ENCODE measurements at places on chromosomes 2 and 18. TPM values are rescaled to one million over a fixed set of nuclear protein-coding genes. Genes with fewer than 3 reads are reported as not detected.

DNA sequence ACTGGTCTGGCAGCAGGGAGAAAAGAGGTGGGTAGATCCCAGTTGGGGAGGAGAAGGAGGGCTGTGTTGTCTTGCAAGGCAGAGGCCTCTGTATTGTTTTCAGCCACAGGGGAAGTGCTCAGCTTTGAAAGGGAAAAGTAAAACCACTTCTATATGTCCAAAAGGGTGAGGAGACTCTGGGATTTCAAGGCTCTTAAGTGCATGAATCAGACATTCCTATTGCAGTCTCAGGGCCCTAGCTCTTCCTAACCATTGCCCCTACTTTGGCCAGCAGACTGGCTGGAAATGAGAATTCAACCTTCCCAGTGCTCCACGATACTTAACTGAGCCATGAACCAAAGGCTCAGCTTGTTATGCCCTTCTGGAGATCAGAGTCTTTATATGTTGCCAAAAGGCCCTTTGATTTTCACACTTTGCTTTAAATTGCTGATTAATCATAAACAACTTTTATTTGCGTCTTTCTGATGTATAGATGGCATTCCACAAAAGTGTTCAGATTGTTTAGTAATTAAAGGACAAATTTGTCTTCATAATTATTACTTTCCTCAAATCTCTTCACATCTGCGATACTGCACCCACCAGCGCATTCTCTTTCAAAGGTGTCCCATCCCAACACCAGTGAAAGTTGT is 313.8 kb upstream of the MMADHC start:
- no peak for DNase-seq

- no peak for DNase-seq
Measured at GRCh38 chr2:191738667-191739066, 60.7 kb downstream of the NABP1 start.

- DNase-seq: no peak
Measured at GRCh38 chr18:10522574-10522973, 3.3 kb upstream of the NAPG start.

- no peak for DNase-seq
Measured at GRCh38 chr18:62404881-62405280, 79.8 kb downstream of the TNFRSF11A start.

DNA sequence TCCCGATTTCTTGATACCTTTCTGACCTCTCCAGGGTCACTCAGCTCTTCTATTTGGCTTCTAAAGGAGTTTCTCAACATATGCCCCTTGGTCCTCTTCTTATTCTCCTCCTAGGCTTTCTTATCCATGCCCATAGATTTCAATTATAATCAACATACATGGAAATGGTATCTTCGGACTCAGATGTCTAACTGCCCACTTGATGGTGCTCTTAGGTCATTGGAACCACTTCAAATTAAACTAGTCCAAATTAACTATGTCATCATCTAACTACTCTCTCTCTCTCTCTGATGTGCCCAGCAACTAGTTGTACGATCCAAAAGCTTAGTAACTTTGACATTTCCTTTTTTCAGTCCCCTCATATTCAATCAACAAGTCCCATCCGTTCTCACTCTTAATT is 43.2 kb upstream of the GPR75 start:
- no peak for DNase-seq

DNA sequence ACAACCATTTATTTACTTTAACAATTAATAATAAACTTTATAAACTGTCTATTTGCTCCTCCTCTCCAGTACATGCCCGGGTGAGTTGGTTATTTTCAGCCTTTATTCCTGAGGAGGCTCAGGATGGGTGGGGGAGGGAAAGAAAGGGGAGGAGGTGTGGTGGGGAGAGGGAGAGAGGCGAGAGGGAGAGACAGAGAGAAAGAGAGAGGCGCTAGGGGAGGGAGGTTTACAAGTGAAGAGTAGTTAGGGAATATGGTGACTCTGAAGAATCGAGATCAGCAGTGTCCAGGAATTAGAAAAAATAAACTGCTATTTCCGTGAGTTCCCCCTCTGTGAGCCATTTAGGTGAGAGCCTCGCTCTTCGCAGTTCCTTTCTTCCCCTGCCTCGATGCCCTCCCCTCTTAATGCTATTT is 138.9 kb downstream of the MEIS1 start:
- no peak for DNase-seq

DNA sequence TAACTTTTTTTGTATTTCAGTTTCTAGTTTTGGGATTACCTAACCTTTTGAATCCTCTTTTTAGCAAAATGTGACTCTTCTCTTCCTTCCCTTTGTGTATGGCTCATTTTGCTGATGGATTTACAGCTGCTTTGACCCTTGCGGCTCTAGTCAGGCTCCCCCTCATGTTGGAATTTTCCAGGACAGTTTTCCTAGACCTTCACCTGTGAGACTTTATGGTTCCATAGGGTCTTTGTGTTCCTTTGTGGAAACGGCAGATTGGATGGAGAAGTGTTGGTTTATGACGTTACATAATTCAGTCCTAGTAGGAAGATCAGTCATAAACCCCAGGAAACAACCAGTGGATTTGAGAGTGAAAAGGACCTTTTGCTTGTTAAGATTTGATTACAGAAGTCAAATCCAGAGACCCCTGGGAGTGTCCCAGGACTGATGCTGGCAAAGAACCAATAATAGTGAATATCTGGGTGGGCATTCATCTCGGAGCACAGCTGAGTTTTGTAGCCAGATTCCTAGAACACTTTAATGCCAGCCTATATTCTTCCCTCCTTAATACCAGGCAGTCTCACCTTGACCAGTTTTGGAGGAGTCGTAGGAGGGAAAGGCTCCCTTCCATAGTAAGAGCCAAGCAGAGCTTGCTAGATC is 42.7 kb downstream of the SOCS6 start:
- DNase-seq: peak; percentile 62

DNA sequence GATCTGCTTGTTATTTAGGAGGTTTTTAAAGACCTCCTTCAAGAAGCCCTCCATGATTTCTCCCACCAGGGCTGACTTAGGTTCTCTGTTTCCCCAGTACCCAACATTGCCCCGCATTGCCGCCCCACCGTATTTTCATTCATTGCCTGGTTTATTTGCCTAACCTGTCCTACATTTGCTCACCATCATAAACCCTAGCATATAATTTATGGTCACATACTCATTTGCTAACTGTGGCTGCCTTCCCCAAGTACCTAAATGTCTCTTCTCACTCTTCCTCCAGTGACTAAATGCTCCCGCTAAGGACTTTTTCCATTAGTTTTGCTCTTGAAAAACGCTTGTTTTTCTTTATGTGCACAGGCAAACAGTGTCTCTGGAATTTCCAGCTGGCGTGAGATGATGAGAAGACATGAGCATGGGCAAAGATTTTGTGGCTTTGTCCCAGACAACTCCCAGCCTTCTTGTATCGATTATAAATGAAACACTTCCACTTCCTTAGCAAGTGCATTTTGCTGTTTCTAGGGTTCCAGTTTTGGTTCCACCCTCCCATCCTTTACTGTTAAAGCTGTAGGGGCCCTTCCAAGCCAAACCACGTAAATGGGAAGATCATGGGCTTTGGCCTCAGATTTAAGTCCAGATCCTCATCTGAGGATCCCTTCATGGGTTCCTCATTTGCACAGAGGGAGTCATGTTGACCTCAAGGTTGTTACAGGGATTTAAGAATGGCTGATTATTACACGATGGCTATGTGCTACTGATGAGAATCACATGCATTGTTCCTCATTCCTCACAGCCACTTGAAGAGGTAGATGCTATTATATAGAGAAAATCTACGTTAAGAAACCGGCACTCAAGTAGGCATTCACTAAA is 21.0 kb upstream of the ARMC9 start:
- DNase-seq: no peak

- DNase-seq: no peak
Measured at GRCh38 chr2:216695401-216695821, at the start of gene IGFBP5. Gene IGFBP5, minus strand, starts transcription at chr2:216695549. Its CDS starts 774 bp downstream, at chr2:216694775.

DNA sequence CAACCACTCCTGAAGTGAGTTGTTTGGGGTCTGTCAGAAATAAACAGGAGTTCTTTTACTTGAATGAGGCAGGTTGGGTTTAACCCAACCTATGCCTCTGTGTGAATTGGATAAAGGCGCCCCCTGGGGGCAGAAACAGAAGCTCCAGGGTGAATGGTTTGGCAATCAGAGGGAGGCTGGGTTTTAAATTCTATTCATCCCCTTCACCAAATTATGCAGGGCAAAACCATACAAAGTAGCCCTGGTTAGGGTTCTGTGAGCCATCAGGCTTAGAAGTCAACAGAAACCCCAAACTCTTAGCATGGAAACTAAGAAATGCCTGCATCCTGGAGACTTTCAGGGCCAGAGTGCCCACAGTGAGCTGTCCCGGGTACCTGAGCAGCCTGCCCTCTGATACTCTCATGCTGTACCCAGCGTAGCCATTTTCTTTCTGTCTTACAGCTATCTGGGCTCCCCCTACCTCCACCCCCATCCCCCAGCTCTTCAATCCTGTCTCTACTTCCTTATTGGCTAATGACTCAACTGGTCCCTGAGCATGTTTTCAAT is 241.5 kb downstream of the ICOS start:
- DNase-seq: no peak

DNA sequence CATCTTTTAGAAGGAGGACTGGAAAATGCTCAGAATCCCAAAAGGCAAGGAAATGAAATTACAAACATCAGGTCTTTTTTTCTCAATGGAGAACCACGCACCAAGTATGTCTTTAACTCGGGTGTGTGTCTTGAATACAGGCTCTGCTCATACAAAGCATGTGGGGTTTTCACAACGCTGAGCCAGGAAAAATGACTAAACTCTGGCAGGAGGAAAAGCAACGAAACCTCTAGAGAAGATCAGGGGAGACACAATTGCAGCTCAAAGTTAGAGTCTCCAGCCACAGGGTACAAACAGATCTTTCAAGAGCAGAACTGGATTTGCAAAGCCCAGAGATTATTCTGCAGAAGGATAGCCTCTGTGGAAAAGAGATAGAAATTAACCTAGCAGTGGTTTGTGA is 42.8 kb upstream of the TPO start:
- DNase-seq: no peak

DNA sequence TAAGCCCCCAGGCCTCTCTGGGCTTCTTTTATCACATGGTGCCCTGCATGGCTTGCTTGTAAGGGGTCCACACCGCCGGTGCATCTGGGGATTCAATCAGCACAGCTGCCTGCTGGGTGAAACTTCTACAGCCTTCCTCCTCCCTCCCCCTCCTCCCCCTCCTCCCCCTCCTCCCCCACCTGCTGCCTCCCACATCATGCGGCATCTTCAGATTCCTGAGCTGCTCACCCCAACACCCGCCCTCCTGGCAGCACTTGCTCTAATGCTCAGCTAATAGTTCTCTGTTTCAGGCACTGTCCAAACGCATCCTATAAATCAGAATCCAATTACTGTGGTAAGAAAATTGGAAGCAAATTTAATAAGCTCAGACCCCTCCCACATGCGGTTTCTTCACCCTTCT is 150.7 kb downstream of the GALNT14 start:
- DNase-seq: no peak

DNA sequence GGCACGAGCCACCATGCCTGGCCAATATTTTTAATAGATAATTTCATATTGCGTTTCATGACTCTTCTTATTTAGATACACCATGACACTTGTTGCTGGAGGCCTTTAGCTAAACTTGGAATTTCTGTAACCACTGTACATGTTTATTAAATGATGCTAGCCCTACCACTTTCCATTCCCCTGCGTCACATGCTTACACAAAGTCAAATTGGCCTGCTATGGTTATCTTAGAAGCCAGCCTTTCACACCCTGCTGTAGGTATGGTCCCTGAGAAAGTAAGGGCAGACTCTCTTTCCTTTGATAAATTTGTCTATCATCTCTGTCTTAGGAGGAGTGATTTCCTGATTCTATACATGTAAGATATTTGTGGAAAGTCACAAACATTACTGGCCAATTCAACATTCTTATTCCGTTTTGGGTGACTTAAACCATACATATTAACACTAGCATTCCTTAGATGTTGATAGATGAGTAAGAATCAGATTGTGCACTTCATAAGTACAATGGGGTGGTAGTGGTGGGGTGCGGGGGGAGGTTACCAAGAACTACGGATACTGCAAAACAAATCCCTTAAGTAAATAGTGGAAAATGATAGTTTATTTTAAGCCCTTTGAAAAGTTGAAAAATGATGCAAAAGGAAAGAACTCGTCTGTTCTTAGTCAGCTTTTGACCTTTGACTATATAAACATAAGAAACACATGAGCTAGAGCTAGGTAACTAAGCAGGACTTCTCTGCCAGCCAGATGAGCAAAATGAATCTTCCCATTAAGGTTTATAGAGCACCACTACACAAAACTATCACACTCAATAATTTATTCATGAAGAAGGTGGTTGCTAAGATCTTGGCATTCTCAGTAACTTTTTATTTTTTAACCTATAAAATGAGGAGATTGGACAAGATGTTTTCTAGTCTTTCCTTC is 7.9 kb upstream of the NDUFV2 start:
- DNase-seq: peak; percentile 33

DNA sequence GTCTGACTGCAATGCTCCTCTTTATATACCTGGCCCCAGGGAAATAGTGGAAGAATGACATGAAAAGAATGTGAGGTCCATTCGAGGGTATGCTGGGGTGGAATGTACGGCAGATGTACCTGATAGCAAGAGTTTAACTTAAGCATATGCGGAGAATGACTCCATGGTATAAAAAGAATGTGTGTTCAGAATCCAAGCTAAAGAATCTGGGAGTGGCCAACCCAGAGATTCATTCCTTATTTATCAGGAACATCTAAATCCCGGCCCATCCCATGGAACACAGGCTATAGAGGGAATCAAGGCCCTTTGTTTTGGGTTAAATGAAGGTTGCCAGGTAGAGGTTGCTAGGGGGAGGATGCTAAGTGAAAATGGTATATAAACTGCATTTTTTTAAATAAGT is 150.0 kb downstream of the ZNF385B start:
- DNase-seq: no peak

GRCh38 chr18:3448838-3449511 is 997 bp upstream of the TGIF1 start:
- DNase-seq: peak; percentile 88

- DNase-seq: no peak
Measured at GRCh38 chr2:58614219-58614618, 373.1 kb upstream of the FANCL start.

GRCh38 chr2:180980943-180981911 is 822 bp downstream of the UBE2E3 start:
- peak; percentile 55 for DNase-seq

- DNase-seq: no peak
Measured at GRCh38 chr2:122077771-122078170, 322.3 kb downstream of the TSN start.

DNA sequence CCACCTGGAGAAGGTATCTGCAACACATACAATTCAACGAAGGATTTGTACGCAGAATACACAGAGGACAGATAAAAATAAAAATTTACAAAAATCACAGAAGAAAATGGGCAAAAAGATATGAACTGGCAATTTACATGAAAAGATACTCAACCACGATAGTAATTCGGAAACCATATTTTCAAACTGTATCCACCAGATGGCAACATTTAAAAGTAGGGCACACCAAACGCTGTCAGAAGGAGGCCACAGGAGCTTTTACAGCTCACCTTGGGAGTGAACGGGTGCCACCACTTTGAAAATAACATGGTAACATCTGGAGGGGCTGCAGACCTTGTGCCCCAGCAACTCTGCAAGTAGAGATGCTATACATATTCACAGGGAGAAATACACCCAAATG is 9.8 kb downstream of the KIF1A start:
- DNase-seq: no peak

OTOS gene
- total RNA-seq: not detected

KCNS3 gene
- 0.25 TPM for total RNA-seq

RAB6C gene
- not detected for total RNA-seq

L3MBTL4 gene
- 10.2 TPM for total RNA-seq

CGREF1 gene
- total RNA-seq: 5.1 TPM

CD8B2 gene
- total RNA-seq: not detected

FBXO41 gene
- total RNA-seq: 0.25 TPM

ERFE gene
- 0.13 TPM for total RNA-seq

LOXHD1 gene
- under 0.01 TPM for total RNA-seq
